ENCODE measurements at places on chromosomes 5 and 9.

GRCh38 chr9:110753731-110754231 is 85.2 kb downstream of the MUSK start:
- DNase-seq = no peak

DNA sequence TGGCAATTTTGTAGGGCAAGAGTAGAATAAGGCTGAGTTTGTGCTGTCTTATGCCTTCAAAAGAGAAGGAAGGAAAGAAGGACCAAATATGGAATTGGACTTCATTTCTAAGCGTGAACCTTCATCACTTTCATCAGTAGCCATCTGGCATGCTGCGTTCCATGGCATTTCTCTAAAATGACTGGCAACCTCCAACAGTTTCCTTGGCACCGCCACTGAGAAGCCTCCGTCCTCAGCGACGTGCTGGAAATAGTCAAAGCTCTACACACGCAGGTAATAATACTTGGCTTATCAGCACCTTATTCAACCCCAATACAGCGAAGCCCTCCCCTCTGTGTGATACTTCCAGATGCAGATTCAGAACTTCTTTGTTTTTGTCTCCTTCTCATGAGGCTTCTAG is 169.7 kb upstream of the CD180 start:
- no peak for DNase-seq

- no peak for DNase-seq
Observed at GRCh38 chr9:120934281-120934680, 7.7 kb upstream of the TRAF1 start.

DNA sequence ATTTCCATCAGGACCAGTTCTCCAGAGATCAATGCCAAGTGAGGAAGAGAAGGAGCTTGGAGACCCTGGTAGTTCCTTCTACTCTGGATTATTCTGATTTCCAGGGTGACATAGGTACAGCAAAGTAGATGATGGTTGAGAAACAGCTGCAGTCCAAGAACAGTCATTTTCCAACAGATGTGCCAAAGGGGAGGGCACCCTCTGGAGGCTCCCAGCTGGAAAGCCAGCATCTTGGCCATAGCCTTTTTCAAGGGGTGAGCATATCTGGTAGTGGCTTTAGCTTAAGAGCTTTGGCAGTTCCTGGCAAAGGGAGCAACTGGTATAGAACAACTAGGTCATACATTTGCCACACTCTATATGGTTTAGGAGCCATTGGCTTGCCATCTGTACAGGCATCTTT is 492.7 kb downstream of the RASEF start:
- no peak for DNase-seq

DNA sequence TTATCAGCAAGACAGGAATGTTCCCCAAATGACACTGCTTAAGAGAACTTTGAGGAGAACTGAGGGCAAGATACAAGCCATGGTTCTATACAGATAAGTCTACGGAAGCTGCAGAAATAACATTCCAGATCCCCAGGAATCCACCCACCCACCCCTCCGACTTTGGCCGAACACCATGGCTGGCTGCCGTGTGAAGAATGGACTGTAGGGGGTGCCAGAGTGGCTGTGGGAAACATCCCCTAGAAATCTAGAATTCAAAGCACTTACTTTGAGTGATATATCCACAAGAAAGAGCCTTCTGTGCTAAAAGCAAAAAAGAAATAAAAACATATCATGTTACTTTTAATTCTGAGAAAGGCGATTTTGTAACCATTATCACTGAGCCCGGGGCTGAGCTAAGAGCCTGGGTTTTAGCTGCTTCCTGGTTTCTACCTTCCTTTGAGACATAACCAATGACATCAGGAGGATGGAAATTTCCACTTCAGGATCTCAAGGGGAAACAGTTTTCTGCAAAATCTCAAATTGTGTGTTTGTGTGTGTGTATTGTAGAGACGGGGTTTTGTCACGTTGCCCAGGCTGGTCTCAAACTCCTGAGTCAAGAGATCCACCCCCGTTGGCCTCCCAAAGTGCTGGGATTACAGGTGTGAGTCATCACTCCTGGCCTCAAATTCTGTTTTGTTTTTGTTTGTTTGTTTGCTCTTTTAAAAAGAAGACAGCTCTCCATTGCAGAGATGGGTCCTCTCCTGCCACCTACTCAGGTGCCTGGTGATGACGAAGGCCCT is 36.4 kb downstream of the GGTA1 start:
- DNase-seq = peak; percentile 82

- DNase-seq = no peak
Observed at GRCh38 chr9:132019702-132020101, 60.0 kb downstream of the MED27 start.

GRCh38 chr5:120734033-120734432 is 269.9 kb downstream of the PRR16 start:
- peak; percentile 56 for DNase-seq

DNA sequence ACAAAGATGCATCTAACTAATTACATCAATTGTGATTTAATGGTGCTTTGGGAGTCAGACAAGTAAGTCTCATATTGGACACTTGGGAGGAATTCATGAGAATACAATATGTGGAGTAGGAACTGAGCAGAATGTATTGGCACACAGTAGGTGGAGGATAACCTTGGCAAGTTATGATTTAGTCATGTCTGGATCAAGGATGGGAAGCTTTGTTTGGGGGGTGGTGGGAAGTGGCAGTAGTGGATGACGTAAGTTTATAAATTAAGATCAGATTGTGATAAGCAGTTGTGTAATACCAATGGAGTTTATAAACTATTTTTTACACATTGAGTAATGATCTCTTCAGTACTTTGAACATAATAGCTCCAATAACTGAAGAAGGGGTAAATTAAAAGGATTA is 67.0 kb downstream of the SGCD start:
- DNase-seq = no peak

DNA sequence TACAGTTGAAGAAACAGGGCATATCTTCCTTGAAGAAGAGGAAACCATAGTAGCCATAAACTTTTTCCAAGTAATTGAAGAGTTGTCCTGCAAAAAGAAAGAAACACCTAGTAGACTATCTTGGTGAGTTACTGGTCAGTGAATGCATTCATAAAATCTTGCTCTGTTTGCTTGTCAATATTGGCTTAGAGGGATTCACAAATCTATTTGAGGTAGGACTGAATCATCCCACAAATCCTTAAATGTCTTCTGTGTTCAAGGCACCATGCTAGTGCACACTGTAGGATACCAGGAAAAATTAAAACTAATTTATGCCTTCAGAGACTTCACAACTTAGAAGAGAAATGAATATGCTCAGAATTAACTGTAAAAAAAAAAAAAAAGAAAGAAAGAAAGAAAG is 57.6 kb downstream of the GRAMD2B start:
- no peak for DNase-seq

- no peak for DNase-seq
Observed at GRCh38 chr5:131330031-131330430, 66.2 kb downstream of the CDC42SE2 start.

DNA sequence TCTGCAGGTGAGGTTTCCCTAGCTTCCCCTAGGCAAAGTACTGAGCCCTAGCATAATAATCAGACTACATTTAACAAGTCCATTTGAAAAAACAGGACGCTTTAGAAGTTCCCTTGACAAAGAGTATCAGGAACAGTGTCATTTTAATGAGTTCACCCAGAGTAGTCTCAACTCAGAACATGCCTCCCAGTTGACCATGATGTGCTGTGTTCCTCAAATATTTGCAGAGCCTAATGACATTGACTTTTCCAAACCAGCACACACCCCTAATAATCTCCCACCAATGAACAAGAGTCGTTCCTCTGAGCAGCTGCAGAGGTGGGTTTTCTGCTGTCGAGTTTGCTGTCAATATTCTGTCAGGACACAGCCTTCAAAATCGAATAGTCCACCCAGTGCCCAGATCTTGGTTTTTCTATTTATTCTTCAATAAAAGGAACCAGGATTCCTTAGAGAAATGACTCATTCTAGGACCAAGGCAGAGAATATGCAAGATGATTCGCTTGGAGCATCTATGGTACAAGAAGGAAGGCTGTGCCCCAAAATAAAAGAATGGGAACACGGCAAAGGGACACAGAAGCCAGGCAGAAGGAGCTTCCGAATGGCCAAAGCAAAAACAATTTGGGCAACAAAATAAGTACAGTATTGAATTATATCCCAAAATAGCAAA is 57.6 kb downstream of the OTULIN start:
- no peak for DNase-seq

DNA sequence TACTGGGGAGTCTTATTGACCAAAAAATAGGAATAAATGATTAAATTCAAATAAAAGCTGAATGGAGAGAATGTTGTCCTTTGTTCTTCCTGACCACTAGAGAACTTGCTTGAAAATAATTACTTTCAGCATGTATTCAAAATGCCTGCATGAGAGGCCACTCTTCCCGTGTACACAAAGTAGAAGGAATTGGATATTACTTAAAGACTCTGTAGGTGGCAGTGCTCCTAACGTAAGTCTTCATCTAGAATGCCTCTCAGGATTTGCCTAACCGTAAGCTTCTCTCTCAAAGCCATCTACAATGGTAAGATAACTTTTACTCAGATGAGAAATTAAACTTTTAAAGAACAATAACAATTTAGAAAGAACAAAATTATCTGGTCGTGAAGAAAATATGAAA is 620.0 kb upstream of the CCNG1 start:
- DNase-seq = no peak

GRCh38 chr9:91038483-91039124 is 237.0 kb downstream of the SYK start:
- DNase-seq = no peak

DNA sequence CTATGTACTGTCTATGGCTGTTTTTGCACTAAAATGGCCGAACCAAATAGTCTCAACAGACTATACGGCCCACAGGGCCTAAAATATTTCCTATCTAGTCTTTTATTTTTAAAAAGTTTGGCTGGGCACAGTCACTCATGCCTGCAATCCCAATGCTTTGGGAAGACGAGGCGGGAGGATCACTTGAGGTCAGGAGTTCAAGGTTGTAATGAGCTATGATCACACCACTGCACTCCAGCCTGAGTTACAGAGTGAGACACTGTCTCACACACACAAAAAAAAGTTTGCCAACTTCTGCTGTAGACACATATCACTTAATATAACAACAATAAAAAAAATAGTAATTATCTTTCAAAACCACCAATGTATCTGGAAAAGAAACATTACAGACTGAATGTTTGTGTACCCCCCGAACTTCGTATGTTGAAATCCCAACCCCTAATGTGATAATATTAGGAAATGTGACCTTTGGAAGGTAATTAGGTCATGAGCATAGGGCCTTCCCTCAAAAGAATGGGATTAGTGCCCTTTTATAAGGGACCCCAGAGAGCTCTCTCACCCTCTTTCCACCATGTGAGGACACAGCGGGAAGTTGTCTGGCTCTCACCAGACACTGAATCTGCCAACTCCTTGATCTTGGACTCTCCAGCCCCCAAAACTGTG is 53.5 kb upstream of the HK3 start:
- no peak for DNase-seq

DNA sequence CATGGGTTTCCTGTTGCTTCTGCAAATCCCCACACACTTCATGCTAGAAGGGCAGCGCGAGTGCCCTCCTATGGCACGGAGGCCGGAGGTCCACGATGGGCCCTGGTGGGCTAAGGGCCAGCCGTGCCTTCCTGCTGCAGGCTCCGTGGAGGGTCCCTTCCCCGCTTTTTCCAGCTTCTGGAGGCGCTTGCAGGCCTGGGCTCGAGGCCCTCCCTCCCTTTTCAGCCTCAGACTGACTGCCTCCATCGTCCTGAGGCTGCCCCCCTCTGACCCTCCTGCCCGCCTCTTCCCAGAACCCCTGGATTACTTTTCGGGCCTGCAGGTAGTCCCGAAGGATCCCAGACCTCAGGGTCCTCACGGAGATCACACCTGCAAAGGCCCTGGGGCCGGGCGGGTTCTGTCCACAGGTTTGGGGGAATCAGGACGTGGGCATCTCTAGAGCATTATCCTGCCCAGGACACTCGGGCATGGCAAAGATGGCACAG is 3.2 kb upstream of the TERT start:
- no peak for DNase-seq

GRCh38 chr5:143398053-143398355 is 5.5 kb downstream of the NR3C1 start:
- no peak for DNase-seq

DNA sequence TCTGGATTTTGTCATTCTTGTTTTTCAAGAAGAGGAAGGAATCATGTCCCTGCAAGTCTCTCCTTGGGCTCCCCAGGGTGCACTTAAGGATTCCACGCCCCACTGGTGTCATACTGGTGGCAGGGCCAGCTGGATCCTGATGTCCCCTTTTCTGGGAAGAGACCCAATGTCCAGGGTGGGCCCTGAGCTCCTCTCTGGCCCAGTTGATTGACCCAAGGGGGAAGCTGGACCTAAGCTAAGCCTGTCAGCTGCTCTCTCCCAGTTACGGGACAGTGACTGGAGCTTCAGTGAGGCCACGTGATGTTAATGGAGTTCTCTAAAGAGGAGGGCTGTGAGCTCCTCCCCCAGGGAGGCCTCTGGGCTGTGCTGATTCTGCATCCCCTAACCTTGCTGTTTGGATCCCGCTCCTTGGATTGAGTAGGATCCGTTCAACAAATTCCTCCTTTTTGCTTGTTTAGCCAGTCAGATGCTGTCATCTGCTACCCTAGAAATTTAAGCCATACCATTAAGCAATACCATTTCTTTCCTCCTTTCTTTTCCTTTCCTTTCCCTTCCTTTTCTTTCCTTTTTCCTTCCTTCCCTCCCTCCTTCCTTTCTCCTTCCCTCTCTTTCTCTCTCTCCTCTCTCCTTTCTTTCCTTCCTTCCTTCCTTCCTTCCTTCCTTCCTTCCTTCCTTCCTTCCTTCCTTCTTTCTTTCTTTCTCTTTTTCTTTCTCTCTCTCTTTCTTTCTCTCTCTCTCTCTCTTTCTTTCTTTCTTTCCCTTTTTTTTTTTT is 17.2 kb downstream of the NKX2-5 start:
- DNase-seq = no peak

- no peak for DNase-seq
Observed at GRCh38 chr5:163506095-163506457, 657 bp downstream of the MAT2B start.

DNA sequence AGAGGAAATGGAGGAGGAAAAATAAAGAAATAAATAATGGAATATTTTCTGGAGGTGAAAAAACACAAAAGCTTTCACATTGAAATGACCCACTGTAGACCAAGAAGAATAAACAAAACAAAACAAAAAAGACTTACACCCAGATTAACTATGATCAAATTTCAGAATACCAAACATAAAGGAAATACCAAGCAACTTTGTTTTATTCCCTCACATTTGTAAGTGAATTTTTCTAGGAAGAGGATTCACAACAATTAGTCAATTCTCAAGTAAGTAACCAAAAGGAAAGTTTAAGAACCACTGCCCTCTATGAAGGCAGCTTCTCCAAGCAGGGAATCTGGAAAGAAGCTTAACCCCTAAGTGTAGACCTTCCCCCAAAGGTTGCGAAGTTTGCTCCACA is 29.6 kb upstream of the B4GALT1 start:
- DNase-seq = no peak

GRCh38 chr5:131617140-131617822 is 17.7 kb downstream of the RAPGEF6 start:
- no peak for DNase-seq
